Stimulated activated CD8-positive, alpha-beta memory T cell treated with anti-CD3 and anti-CD28 coated beads, Interleukin-15, amount 100 ng/mL, for 24 hours (primary cell): ENCODE measurements at places on chromosomes 2 and 18.

- no peak for DNase-seq
Measured at GRCh38 chr2:239606741-239607516, 206.1 kb upstream of the HDAC4 start.

- no peak for DNase-seq
Measured at GRCh38 chr2:19478409-19478808, 120.0 kb upstream of the OSR1 start.

GRCh38 chr2:70514612-70515055, 39.0 kb downstream of the TGFA start:
- no peak for DNase-seq

DNA sequence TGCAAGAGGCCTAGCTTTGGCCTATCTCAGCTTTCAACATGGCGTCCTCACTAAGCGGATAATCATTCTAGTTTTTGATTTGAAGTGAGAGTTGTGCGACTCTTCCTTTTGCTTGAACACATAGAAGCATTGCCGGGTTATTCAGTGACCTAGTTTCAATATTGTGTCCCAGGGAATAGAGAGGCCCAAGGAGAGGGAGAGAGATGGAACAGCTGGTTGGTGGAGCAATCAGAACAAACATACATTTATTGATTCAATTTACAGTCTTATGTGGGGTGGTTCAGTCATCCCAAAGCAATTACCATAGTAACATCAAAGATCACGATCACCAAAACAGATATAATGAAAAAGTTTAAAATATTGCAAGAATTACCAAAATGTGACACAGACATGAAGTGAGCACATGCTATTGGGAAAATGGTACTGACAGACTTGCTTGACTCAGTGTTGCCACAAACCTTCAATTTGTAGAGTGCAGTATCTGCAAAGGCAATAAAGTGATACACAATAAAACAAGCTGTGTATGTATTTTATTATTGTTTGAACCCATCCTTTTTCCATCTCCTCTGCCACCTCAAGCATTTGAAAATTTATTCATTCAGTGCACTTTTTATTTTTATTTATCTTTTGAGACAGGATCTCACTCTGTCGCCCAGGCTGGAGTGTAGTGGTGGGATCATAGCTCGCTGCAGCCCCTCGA, 30.2 kb downstream of the COPS7B start:
- DNase-seq: no peak

DNA sequence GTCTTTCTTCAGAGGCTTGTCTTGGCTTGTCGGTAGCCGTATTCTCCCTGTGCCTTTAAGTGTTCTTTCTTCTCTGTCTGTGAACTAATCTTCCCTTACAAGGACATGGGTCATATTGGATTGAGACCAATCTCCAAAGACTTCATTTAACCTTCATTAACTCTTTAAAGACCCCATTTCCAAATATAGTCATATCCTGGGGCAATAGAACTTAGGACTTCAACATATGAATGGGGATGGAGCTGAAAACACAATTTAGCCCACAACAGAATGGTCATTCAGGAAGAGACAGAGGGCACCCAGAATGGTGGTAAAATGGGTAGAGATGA, 82.1 kb upstream of the TANK start:
- no peak for DNase-seq

- no peak for DNase-seq
Measured at GRCh38 chr2:97931118-97931857, 64.5 kb downstream of the TMEM131 start.

DNA sequence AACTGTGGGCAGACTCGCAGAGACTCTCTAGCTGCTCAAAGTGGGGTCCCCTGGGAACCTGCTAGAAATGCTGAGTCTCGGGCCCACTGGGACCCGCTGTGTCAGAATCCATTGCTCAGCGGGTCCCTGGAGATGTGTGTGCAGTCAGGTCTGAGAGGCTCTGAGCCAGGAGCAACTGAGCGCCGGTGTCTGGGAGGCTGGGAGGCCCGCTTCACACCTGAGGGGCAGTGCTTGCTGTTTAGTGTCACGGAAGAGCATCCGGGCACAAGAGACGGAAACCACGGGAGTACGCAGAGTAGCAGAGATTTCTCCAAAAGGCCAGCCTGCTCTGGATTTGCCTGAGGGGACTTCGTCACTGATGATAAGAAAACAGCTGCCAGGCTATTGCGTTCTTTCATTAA, 70.1 kb downstream of the EDAR start:
- DNase-seq: no peak

- peak; percentile 88 for DNase-seq
Measured at GRCh38 chr2:174341293-174341994, 6.7 kb downstream of the SP9 start.

GRCh38 chr2:206084870-206085741, 868 bp downstream of the INO80D start:
- DNase-seq: peak; percentile 22

DNA sequence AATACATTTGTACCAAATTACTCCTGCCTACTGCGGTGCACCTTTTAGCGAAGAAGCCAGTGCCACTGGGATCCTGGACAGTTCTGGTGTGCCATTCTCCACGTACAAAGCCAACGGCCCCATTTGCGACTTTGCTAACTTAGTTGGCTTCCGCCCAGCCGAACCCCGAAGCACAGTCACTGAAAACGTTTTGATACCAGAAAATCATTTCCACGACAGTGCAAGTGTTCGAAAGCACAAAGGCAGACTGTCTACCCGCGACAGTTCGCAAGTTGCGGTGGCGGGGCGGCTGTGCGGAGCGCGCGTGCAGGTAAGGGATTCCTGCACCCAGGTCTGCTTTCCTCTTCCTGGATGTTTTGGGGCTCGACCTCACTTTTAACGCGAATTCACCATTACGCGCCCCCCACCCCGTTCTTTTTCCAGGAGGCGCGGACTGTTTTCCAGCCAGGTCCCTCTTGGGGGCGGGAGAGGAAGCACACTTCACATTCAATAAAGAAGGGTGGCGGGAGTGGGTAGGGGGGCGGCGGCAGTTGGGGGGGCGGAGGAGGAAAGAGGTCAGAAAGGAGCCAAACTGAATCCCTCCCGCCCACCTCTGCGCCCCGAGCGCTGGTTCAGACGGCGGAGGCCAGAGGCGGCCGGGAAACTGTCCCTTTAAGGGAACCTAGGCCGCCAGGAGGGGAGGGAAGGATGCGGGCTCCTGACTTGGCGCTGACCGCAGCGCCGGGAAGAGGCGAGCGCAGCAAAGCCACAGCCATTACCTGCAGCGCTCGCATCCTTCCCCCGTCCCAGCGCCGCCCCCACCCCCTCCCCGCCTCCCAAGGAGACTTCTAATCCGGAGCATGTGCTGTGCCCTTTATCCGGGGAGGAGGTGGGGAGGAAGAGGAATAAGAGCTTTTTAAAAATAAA, 107.4 kb upstream of the KCTD1 start:
- no peak for DNase-seq

- DNase-seq: no peak
Measured at GRCh38 chr18:77197073-77197472, 52.6 kb upstream of the GALR1 start.

- no peak for DNase-seq
Measured at GRCh38 chr2:32358111-32358482, 1.3 kb downstream of the BIRC6 start.

DNA sequence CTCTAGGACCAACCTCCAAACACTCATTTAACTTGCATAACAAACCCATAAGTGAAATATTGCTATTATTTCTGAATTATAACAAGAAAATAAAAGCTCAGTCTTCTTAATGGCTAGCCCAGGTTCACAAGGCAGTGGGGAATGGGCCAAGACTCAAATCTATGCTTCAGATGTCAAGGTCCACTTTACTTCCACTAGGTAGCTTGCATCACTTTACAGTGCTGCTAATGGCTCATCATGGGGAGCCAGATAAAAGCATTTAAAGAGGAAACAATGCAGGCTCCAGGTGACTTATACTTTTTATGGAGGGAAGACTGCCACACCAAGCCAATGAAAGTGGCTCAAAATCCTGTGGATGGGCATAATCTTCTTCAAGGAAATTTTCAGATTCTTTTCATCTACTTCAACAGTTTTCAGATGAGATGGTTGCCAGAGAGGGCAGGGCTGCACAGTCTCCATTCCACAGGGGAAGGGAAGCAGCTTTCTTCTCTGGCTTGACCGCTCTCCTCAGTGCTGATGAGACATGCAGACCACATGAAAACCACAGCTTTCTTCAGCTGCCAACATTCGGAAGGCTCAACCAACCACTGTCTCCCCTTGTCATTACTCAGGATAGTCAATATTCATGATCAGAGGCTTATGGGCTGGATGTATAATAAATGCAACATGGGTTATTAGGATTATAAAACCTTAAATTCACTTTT, 361.9 kb upstream of the MEX3C start:
- DNase-seq: no peak

DNA sequence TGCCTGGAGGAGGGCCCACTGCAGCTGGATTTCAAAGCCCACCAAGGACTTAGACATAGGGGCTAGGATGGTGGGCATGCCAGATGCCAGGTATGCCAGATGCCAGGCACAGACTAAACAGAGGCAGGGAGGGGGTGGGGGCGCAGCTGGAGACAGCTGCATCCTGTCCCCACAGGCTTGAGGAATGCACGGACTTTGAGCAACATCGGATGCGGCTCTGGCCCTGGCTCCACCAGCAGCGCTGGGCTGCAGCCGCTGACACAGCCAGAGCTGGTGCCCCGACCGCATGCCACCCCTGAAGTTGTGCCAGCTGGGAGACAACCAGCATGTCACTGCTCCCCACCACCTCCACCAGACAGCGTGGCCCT, 39.5 kb downstream of the AQP12A start:
- DNase-seq: no peak

DNA sequence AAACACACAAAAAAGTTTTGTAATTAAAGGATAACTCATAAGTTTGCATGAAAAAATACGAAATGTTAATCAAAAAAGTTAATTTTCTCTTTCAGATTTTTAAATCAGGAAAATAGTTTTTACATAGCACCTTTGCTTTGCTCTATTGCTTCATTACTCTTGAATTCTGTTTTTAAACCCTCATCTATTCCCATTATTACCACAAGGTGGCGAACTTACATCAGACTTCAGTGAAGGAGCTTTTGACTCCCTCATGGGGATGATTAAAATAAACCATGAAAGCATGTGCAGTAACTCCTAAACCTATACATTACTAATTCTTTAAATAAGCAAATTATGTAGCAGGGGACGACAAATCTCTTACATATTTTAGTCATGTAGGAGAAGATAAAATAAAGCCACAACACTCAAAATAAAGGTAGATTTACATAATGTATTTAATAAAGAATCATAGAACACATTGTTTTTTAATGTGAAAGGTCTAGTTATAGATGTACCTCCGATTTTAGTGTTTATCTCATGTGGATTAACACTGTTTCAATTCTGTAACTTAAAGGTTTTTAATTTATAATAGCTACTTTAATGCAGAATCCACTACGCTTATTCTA, 105.2 kb downstream of the NETO1 start:
- DNase-seq: no peak

- no peak for DNase-seq
Measured at GRCh38 chr2:238742066-238742465, 105.8 kb upstream of the TWIST2 start.
